ENCODE measurements at places on chromosomes 3 and 15.

- no peak for DNase-seq
These were observed 84.4 kb upstream of the RGMA start for GRCh38 chr15:93173369-93173768.

GRCh38 chr3:136819392-136819730 is 435 bp downstream of the SLC35G2 start:
- no peak for DNase-seq

DNA sequence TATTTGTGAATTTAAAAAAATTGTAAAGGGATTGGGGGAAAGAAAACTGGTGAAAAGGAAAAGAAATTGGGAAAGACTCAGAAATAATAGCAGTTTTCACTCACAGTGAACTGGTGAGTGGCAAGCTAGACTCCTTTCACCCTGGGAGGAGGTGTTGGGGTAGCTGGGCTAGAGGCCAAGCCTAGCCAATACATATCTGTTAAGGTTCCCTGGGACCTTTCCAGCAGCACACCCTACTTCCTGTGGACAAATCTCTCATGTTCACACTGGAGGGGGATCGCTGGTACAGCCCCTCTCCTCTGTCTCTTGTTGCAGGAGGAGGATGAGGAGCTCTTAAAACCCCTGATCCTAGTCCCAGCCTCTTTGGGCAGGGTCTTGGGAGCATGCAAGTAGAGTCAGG is 3.7 kb upstream of the RPP25 start:
- no peak for DNase-seq

- DNase-seq, result no peak
These were observed 11.3 kb downstream of the DUSP7 start for GRCh38 chr3:52044869-52045619.

- no peak for DNase-seq
These were observed 488.4 kb downstream of the NR2F2 start for GRCh38 chr15:96818861-96819260.

- no peak for DNase-seq
These were observed 32.5 kb upstream of the ZKSCAN7 start for GRCh38 chr3:44522494-44522933.

DNA sequence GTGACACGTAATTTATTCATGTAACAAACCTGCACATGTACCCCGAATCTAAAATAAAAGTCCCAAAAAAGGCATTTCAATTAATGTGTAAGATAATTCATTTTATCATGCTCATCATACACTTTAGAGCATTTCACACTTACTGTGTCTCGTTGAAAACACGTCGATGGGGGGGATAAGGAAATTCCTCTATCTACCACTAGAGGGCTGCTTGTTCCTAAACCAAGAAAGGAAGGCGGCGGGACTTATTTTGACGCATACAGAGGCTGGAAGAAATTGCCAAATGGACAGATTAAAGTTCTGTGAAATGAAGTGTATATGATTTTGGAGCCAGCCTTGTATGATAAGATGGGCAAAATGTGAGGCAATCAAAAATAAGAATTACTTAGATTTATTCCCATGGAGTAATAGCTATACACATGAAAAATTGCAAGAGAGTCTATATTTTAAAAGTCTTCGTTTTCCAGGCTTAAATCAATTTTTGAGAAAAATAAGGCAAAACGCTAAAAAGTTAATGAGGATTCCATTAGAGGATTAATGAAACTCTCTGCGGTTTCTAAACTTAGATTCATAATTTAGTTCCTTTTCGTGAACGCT is 346.8 kb downstream of the CNTN3 start:
- no peak for DNase-seq

- DNase-seq, result no peak
These were observed 54.8 kb downstream of the ARHGEF26 start for GRCh38 chr3:154176036-154176435.
